ENCODE measurements at places on chromosomes 11 and 22.

DNA sequence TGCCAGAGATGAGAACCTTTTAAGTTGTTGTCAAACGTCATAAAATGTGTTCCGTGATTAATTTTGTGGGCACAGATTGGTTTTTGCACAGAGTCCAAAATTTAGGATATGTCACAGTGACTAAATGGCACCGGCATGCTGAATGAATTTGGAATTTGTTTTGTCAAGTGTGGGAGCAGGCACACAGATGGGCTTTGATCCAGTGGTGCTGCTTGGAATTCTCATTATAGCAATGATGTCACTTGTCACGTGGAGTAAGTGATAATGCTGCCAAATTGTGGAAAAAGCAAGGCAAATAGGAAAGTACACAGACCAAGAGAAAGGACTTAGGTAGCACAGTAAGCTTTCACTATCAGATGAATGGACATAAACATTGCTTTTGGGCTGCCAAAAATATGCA is 8.0 kb upstream of the LIN7C start:
- no peak for DNase-seq

- no peak for DNase-seq
Observed at GRCh38 chr11:103681855-103682254, 354.6 kb upstream of the DDI1 start.

GRCh38 chr11:35914816-35915215 is 29.0 kb upstream of the LDLRAD3 start:
- no peak for DNase-seq

- DNase-seq = no peak
Observed at GRCh38 chr22:46017166-46017565, 40.2 kb upstream of the WNT7B start.

DNA sequence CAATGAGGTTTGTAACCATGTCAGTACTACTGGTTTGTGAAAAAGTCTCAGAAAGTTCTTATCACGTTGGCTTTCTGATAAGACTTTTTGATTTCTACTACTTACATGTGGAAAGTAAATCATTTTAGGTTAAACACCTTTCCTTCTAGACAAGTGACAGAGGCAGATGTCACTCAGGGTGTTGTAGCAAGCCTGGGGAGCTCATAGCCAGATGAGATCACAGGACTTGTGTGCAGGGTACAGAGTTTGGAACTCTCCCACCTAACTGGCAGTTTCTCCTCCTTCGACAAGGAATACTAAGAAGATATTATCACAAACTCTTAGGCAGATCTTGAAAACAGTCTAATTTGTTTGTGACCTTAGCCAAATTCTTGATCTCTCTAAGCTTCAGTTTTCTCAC is 49.4 kb upstream of the PICALM start:
- DNase-seq = no peak

DNA sequence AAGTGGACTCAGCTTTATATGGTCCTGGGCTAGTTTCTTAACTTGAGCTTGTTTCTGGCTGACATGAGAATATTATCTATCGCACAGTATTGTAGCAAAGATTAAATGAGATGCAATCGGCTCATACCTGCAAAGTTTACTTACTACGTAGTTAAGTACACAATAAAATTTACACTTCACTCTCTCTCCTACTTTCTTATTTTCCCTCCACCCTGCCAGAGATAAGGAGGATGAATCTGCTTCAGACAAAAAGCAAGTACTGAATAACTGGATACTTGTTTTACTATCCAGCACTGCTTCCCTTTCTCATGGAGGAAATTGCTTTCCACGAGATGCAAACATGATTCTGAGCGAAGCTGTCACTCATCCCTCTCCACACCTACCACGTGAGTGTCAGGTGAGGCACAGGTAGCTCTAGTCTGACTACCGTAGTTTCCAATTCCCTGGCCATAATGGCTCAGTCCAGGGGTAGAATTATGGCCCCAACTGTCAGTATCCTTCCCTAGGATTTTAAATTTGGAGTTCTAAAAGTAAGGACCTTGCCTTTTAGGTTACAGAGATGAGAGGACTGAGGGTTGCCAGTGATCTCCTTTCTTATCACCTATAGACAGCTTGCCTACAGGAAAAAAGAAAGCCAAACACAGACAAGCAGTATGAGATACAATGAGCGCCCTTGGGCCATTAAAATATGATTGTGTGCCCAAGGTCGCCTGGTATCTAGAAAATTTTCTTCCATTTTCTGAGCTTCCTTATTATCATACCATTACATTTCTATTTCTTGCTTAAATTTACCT is 39.8 kb downstream of the GAB2 start:
- DNase-seq = no peak

- DNase-seq = no peak
Observed at GRCh38 chr11:42913731-42914130, 398.1 kb upstream of the API5 start.

DNA sequence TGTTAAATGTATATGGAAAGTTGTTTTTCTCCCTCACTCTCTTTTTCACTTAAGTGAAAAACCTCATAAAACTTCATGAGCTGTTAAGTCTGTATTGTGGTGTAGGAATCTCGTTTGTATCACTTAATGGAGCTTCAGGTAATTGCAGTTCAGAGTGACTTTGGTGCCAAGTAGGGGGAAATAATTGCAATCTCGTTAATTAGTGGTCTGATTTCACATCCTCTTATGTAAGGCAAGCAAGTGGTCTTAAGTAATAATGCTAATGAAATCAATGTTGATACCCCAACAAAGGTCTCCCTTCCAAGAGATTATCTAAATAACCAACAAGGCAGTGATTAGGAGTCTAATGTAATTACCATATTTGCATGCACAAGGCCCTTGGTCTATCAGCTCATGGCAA is 174.2 kb upstream of the SORL1-AS1 start:
- DNase-seq = no peak

GRCh38 chr11:130749216-130749615 is 167.1 kb downstream of the SNX19 start:
- no peak for DNase-seq

DNA sequence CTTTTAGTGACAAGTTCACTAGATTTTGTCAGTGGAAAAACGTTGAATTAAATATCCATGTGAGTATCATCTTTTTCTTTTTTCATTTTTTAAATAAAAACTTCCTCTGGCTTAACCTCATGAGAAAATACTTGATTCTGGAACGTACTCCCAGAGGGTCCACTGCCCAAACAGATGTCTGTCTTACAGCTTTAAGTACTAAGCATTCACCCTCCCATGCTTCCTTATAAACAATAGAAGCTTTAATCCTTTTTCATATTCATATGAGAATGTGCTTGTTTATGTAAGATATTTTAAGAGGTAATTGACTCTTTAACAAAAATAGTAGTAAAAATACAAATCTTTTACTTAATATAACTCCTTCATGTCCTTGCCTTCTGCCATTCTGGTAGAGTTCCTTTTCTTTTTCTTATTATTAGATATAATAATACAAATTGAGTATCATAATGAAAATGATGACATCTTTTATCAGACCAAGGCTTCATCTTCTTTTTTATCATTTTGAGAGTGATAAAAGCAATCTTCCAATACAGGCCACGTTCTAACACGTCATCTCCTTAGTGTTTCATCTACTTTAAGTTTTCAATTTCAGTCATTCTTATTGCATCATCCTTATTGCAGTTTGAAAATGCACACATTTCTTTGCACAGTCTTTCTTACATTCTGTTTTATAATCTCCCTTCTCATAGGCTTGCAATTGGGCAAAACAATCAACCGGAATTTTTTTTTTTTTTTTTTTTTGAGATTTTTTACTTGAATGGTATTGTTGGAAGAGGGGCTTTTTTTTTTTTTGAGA is 69.5 kb upstream of the MYO18B start:
- DNase-seq = no peak

- no peak for DNase-seq
Observed at GRCh38 chr11:24478718-24479117, 18.1 kb upstream of the LUZP2 start.

GRCh38 chr11:69605737-69606526 is 35.0 kb upstream of the CCND1 start:
- no peak for DNase-seq

DNA sequence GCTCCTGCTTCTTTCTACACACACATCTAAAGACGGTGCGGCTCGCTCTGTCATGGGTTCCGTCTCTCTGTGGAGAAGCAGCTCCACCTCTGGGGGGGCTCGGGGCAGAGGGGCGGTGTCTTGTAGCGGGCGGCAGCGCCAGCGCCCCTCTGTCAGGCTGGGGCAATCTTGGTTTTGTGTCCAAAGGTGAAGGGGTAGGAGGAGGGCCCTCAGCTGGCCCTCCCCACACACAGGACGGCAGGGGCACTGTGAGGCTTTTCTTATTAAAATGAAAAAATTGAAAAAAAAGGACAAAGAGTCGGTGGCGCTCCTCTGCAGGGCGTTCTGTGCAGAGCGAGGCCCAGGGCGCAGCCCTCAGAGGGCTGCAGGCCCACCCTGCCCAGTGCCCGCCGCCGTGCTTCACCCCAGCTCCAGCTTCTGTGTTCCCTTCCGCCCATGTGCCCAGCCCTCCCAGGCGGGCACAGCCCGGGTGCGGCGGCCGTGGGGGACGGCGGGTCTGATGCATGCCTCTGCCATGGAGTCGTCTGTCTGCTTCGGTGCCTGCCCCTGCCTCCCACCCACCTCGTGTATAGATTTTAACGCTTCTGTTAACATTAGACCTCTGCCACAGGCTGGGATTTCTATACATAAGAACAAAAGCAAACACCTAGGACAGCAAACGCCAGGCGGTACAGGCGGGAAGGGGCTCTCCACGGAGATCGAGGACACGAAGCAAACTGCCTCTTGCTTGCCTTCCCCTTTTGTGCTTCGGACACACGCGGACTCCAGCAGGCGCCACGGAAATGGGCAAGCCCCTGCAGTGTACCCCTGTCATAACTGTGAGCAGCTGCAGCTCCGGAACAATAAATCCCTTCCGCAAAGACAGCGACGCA is 24.5 kb downstream of the MOB2 start:
- no peak for DNase-seq

DNA sequence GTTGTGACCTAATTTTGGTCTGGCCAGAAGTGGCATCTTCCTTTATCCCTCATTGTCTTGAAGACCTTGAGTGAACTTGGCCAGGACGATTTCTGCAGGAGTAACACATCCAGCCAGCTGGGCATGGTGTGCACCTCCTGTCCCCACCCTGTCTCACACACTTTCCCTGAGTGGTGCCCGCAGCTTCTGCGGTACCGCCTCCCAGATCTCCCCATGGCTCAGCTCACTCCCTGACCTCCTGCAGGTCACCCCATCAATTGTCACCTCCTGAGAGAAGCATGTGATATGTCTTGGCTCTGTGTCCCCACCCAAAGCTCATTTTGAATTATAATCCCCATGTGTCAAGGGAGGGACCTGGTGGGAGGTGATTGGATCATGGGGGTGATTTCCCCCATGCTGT is 50.2 kb upstream of the TP53I11 start:
- DNase-seq = no peak

DNA sequence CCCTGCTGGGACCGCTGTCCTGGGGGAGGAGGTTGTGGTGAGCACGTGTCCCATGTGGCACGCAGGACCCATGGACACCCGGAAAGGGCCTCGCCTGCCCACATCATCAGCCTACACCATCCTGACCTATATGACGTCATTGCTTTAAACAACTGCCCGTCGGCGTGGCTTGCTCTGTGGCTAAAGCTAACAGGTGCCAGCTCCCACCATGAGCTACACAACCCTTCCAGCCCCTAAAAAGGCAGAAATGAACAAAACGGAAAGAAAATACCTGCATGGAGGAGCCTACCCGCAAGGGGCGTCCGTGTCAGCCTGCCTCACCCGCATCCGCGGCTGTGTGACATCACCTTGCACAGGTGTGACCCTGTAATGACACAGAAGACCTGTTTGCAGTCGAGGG is 481.8 kb downstream of the BRD1 start:
- DNase-seq = no peak

- DNase-seq = no peak
Observed at GRCh38 chr11:132779497-132779896, 752.8 kb downstream of the OPCML start.

DNA sequence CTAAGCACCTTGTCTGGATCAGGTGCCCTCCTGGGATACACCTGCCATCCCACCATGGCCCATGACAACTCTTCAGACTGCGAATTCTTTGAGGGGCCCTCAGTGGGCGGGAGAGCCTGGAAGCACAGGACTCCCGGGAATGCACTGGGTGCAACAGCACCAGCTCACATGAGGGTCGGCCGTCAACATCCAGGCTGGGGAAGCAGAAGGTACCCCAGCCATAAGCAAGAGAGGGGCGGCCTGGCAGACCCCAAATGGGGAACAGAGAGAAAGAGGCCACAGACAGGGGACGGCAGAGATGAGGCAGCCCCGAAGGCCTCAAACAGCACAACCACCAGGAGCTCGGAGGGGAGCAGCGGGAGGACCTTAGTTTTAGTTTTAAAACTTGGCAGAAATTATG is 94.4 kb downstream of the PHF21B start:
- no peak for DNase-seq

- DNase-seq = no peak
Observed at GRCh38 chr11:118690553-118691304, 11.3 kb upstream of the TREH start.

- no peak for DNase-seq
Observed at GRCh38 chr11:121449123-121449522, 3.0 kb upstream of the SORL1 start.

- DNase-seq = no peak
Observed at GRCh38 chr11:130096823-130097222, 27.1 kb downstream of the APLP2 start.

DNA sequence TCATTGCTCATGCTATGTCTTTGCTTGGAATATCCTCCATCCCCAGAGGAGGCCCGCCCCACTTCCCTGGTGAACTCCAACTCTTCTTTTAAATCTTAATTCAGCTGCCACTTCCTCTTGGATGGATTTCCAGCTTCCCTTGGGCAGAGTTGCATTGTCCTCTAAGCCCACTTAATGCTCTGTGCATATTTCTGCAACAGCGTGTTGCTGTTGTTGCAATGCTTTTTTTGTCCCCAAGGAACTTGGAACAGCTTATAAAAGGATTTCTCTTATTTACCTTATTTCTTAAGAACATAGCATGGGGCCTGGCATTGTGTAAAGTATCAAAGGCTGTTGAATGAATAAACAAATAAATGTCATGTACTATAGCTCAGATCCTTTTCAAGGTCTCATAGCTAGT is 507.4 kb downstream of the METTL15 start:
- DNase-seq = no peak

DNA sequence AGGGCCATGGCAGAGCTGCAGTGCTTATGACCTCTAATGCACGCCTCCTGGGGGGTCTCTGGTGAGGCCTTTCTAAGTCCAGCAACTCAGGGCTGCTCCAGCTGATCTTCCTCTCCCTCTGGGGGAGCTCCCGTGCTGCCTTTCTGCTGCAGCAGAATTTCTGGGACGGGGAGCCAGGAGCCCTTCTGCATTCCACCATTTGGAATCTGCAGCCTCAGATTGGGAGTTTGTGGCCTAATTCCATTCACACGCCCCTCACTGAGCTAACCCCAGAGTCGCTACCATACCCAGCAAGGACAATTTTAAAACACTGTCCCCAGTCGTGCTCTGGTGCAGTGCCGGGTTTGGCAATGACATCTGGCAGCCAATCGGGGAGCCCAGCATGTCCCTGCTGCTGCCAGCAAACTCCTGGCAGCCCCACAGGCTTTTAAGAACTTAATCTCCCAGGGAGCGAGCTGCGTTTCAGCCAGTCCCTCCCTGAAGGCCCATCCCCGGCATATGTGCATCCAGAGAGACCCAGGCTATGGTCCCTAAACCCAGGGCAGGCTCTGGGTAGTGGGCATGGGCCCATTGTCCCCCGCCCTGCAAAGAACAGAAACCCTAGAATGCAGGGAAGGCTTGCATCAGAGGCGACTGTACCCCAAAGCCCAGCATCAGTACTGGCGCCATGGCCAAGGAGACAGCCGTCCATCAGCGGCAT is 4.7 kb downstream of the SHANK2 start:
- DNase-seq = no peak

Data from activated CD4-positive, alpha-beta T cell treated with anti-CD3 and anti-CD28 coated beads, Interleukin-2, amount 50 U/mL, for 1 hour (primary cell).